ENCODE measurements at places on chromosomes 6 and 20. TPM values are rescaled to one million over a fixed set of nuclear protein-coding genes. Genes with fewer than 3 reads are reported as not detected.

DNA sequence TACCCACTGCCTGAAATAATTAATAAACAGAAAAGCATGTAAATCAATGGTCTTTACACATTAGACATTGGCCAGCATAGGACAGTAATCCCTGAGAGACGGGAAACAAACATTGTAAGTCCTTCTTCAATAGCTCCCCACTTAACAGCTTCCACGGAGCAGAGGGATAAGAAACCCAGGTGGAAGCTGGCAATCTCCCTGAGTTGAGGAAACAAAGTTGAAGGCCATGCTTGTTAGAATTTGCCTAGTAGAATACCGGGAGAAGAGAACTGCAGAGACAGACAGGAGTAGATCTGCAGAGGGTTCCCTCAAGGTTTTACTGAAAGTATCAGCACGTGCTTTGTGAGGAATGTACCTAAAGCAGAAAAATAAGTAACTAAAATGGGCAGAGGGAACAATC lies 33.9 kb downstream of the REV3L start:
- DNase-seq = no peak
- no peaks in the 10 kb centered on the region for H3K4me1 ChIP-seq
- H3K36me3 ChIP-seq = no peaks in the 10 kb centered on the region
- no peaks in the 10 kb centered on the region for H3K27me3 ChIP-seq
- H3K27ac ChIP-seq = no peak overlapping the region

- no peaks in the 10 kb centered on the region for H3K36me3 ChIP-seq
- peaks cover 12% of the 10 kb centered on the region for H3K4me1 ChIP-seq
- no peak overlapping the region for H3K4me3 ChIP-seq
These were observed 1.7 kb downstream of the FAXC start for GRCh38 chr6:99347804-99348203.

DNA sequence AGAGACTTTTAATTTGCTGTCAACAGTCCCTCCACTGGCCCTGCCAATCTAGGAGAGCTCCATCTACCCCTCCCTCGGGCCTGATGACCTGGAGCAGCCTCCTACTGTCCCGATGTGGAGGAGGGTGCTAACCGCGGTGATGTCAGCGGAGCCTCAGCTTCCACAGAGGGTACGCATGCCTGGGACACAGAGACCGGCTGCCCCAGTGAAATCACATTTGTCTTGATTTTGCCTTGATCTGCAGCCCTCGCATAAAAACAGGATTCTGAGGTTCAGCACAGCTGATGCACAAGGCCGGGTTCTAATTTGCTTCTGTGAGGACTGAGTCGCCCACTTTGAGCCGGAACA lies 77.6 kb downstream of the STK35 start:
- DNase-seq = no peak
- H3K27ac ChIP-seq = no peak overlapping the region
- H3K4me1 ChIP-seq = no peaks in the 10 kb centered on the region
- no peaks in the 10 kb centered on the region for H3K36me3 ChIP-seq

GRCh38 chr6:150528648-150529285 lies 70.9 kb upstream of the PLEKHG1 start:
- H3K27me3 ChIP-seq = no peaks in the 10 kb centered on the region
- H3K36me3 ChIP-seq = no peaks in the 10 kb centered on the region
- H3K4me1 ChIP-seq = no peaks in the 10 kb centered on the region
- no peak overlapping the region for H3K4me3 ChIP-seq
- peak; percentile 53 for DNase-seq

DNA sequence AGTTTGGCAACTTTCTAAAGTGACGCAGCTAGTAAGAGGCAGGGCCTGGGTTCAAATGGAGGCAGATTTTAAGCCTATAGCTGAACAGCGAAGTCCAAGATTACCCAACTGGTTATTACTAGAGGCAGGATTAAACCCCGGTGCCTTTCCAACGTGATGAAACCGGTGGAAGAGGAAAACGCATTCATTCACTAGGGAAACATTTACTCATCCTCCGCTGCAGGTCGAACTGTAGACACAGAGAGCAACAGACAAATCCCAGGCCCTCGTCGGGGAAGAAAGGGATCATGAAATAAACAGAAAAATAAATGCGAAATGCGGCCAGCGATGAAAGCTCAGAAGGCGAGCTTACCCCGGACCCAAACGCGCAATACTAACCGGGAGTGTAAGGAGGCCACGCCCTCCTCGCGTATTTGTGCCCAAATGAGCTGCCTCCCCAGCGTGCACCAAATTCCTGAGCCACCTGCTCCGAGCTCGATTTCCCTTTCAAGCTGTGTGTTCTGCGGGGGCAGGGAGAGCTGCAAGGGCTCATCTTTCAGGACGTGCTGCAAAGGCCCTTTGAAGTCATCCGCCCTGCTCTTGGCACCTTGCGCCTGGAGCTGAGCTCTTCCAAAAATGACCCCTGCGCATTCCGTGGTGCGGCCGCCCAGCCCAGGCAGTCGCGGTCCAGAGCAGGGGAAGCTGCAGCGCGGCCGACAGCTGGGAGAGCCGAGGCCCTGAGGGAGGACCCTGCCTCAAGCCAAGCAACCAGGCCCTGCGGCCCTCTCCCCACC lies 46.9 kb downstream of the PDYN start:
- H3K36me3 ChIP-seq = no peaks in the 10 kb centered on the region
- H3K27me3 ChIP-seq = peaks cover 60% of the 10 kb centered on the region
- H3K4me3 ChIP-seq = no peak overlapping the region
- no peak overlapping the region for H3K27ac ChIP-seq

GRCh38 chr6:105600336-105601260 lies 197.7 kb upstream of the PREP start:
- peak; percentile 89 for DNase-seq
- H3K36me3 ChIP-seq = no peaks in the 10 kb centered on the region
- peaks cover 28% of the 10 kb centered on the region for H3K4me1 ChIP-seq
- peak overlapping the region; percentile 73 for H3K27ac ChIP-seq

DNA sequence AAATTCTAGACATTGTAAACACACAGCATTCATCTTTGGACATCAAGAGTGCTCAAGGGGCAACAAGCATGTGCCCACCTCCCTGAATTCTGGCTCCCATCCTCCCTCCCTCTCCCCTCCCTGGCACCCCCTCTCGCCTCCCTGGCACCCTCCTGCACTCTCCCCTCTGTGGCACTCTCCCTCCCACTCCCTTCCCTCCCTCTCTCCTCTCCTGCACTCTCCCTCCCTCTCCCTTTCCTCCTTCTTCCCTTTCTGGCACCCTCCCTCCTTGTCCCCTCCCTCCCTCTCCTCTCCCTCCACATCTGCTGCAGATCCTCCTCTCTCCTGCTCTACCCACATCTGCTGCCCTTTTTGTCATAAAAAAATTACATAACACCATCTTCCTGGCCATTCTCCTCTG lies 113.0 kb upstream of the SLC22A23 start:
- H3K4me3 ChIP-seq = no peak overlapping the region
- H3K27me3 ChIP-seq = peaks cover 12% of the 10 kb centered on the region
- H3K27ac ChIP-seq = no peak overlapping the region
- DNase-seq = no peak
- no peaks in the 10 kb centered on the region for H3K36me3 ChIP-seq

DNA sequence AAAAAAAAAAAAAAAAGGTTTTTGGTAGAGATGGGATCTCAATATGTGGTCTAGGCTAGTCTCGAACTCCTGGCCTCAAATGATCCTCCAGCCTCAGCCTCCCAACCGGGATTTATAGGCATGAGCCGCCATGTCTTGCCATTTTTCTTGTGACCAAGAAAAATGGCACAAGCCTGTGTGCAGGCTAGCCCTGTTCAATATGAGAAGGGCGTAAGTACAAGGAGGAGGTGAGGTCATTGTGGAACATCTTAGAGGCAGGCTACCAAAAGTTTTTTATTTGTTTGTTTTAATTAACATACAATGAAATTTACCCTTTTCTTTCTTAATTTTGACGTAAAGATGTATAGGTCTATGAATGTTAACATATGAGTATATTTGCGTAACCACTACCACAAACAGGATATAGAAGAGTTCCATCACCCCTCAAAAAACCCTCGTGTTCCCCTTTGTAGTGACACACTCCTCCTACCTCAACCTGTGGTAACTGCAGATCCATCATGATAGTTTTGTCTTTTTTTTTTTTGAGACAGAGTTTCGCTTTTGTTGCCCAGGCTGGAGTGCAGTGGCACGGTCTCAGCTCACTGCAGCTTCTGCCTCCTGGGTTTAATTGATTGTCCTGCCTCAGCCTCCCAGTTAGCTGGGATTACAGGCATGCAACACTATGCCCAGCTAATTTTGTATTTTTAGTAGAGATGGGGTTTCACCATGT lies 28.3 kb upstream of the KIF3B start:
- no peaks in the 10 kb centered on the region for H3K27me3 ChIP-seq
- no peaks in the 10 kb centered on the region for H3K36me3 ChIP-seq
- DNase-seq = no peak
- H3K4me1 ChIP-seq = no peaks in the 10 kb centered on the region

GRCh38 chr6:159324596-159324995 lies 155.4 kb downstream of the FNDC1 start:
- no peak overlapping the region for H3K4me3 ChIP-seq
- no peak overlapping the region for H3K27ac ChIP-seq
- H3K4me1 ChIP-seq = no peaks in the 10 kb centered on the region
- H3K36me3 ChIP-seq = no peaks in the 10 kb centered on the region

DNA sequence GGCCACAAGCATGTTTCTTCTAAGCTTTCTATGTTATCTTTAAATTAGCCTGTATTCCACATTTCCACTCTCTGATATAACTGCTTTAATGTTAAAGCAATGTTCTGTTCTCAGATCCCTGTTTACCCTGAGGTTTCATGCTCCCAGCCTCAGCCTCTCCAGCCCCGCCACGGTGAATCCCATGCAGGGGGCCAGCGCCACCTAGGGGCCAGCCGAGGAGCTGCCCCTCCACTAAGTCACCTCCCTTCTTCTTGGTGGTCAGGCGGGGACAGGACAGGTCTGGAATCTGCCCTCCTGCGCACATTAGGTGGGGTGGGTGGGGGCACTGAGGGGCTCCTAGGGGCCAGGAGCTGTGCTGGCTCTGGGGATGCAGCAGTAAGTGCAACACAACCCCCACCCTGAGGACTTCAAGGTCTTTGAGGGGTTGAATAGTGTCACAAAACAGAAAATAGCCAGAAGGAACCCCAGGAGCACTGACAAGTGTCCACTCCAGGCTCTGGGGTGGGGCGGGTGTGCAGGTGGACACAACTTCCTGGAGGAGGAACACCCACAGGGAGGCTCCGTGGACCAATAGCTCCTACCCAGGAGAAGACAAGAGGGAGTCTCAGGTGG lies 61.6 kb downstream of the RAB44 start:
- H3K27ac ChIP-seq = no peak overlapping the region
- H3K27me3 ChIP-seq = no peaks in the 10 kb centered on the region
- DNase-seq = peak; percentile 16
- no peak overlapping the region for H3K4me3 ChIP-seq
- H3K36me3 ChIP-seq = no peaks in the 10 kb centered on the region

GRCh38 chr6:52590152-52590891 lies 13.5 kb upstream of the TRAM2 start:
- H3K27ac ChIP-seq = no peak overlapping the region
- H3K27me3 ChIP-seq = no peaks in the 10 kb centered on the region
- no peaks in the 10 kb centered on the region for H3K36me3 ChIP-seq
- no peak overlapping the region for H3K4me3 ChIP-seq
- H3K4me1 ChIP-seq = peaks cover 23% of the 10 kb centered on the region
- DNase-seq = no peak

DNA sequence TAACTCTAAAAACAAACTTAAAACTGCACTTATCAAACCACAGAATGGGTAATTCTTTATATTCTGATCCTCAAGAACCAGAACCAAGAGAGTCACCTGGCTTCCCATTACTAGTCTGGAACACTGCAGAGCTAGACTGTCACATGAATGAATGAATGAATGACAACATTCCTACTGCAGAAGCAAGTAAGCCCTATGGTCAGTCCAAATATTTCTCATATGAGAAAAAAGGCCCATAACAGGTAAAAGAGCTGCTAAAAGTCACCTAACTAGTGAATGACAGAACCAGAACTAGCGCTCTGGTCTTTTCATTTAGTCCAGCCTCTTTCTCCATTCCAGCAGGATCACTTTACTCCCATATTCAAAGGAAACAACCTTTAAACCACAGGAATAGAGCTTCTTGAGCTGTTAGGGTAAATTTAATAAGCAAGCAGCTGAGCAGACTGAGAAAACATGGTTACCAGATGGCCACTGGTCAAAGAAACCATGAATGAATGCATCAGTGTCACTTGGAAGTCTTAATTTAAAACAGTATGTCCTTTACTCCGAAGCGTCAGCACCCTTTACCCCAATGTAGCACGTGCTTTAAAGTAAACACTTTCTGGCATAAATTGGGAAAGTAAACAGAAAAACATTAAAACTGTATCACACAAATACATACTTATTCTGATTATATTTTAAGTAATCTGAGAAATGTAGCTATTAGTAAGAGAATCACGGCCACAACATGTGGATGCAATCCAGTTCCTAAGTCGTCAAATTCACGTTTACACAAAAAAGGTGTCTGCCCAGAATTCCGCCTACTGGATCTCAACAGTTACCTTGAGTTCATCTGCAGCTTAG lies 1.4 kb downstream of the PREP start:
- no peak overlapping the region for H3K27ac ChIP-seq
- peaks cover 9% of the 10 kb centered on the region for H3K4me1 ChIP-seq
- DNase-seq = peak; percentile 7
- peaks cover 2% of the 10 kb centered on the region for H3K36me3 ChIP-seq
- peak overlapping the region; percentile 92 for H3K4me3 ChIP-seq

DNA sequence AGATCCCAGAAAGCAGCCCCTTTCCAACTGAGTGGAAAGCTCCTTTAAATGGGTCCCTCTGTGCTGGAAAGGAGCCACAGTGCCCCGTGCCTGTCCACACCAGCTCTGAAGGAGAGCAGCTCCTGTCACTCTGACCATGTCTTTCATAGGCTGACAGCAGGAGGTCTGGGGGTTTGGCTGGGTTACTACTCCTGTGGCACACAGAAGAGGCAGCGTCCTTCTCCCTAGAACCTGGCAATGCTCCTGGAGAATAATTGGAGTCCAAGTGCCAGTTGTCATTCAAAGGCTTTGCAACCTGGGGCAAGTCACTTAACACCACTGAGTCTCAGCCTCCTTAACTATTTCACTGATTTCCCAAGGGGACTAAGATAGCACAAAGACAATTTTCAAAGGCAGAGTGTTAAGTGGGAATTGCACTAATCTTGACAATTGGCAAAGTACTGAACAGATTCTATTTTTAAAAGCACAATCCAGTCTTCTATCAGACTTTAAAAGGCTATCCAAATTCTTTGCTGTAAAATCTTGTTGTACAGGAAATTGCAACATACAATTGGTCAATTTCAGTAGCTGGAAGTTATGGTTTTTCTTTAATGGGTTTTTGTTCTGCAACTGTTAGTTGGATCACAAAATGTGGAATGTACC lies 457.2 kb downstream of the KIF16B start:
- no peak overlapping the region for H3K27ac ChIP-seq
- DNase-seq = no peak
- no peaks in the 10 kb centered on the region for H3K4me1 ChIP-seq
- no peak overlapping the region for H3K4me3 ChIP-seq
- H3K27me3 ChIP-seq = no peaks in the 10 kb centered on the region
- H3K36me3 ChIP-seq = no peaks in the 10 kb centered on the region

GRCh38 chr6:105510746-105511145 lies 107.9 kb upstream of the PREP start:
- H3K4me1 ChIP-seq = no peaks in the 10 kb centered on the region
- H3K27me3 ChIP-seq = no peaks in the 10 kb centered on the region
- H3K4me3 ChIP-seq = no peak overlapping the region
- H3K27ac ChIP-seq = no peak overlapping the region
- H3K36me3 ChIP-seq = no peaks in the 10 kb centered on the region

The PRRC2A gene
- total RNA-seq = 180 TPM

The ZNF343 gene
- 7.8 TPM for total RNA-seq

The ZFP64 gene
- 20.3 TPM for total RNA-seq

The ZBP1 gene
- total RNA-seq = not detected

The PNPLA1 gene
- total RNA-seq = not detected

The MKKS gene
- total RNA-seq = 13.4 TPM

The PNLDC1 gene
- total RNA-seq = 0.11 TPM

The DDX43 gene
- not detected for total RNA-seq

The RPP21 gene
- 33.5 TPM for total RNA-seq

The CDH26 gene
- 0.34 TPM for total RNA-seq

The ZBTB46 gene
- total RNA-seq = 13.9 TPM

The SLC32A1 gene
- not detected for total RNA-seq
